ENCODE measurements at places on chromosomes 2 and 18.

DNA sequence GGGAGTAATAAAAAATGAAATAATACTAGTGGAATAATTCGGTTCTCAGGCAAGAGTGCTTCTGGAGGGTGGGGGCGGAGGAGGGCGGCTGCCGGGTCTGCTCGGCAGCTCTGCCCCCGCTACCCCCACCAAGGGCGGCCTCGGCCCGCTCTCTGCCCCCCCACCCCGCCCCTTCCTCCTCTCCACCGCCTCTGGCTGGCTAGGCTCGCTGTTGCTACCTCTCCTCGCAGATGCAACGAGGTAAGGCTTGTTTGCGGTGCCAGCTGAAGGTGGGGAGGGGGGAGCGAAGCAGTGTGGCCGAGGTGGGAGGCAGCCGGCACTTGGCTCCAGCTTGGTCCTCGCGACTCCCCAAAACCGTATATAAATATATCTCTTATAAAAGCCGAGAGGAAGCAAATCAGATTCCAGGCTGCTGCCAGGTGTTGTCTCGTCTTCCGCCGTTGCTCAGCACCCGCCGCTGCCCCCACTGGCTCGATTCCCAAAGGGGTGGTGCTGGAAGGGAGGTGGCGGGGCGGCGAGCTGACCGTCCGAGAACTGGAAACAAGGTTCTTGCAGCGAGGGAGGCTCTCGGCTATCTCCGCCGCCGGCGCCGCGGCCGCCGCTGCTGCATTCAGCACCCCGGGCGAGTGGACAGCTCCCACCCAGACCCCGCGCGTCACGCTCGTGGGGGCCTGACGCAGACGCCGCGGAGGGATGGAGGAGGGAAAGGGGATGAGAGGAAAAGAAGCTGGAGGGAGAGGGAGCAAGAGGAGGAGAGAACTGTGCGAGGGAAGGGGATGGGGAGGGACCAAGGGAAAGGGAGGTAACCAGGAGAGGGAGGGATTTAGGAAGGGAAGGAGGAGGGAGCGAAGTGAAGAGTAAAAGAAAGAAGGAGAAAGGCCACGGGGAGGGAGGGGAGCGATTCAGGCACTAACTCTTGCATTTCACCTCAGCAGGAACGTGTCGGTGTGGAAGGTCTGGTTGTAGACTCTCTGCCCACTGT is at the start of gene MARCHF4:
Gene MARCHF4 (minus strand): TSS at position 763 of the 982 bp plus-strand sequence. CDS start 2,223 bp downstream, outside the sequence.
- peak; percentile 52 for DNase-seq

DNA sequence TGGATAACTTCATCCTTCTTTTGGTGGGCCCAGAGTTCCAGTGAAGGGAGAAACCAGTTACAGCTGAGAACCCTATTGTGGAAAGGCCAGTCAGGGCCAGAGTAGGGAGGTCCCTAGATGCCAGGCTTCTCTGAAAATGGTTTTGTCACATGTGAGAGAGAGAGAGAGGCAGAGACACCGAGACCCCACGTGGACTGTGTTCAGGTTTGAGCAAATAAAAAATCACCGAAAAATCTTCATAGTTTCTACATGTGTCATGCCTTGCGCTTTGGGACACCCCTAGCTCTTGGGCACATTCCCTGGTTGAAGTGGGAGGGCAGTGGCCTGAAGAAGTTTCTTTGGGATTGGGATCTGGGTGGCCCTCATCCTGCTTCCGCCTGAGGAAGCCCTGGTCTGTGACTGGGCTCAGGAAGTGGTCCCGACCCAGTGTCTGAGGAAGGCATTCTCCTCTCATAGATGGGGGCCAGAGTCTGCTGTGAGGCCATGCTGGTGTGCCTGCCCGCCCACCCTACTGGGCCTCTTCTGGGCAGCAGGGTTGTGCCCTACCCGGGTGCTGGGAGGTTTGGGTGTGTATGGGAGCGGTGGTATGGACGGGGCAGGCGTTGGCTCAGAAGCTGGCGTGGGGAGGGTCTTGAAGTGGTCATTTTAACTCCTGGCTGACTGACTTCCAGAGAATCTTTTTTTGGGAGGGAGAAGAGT is 16.1 kb downstream of the NCK2 start:
- DNase-seq, result no peak

DNA sequence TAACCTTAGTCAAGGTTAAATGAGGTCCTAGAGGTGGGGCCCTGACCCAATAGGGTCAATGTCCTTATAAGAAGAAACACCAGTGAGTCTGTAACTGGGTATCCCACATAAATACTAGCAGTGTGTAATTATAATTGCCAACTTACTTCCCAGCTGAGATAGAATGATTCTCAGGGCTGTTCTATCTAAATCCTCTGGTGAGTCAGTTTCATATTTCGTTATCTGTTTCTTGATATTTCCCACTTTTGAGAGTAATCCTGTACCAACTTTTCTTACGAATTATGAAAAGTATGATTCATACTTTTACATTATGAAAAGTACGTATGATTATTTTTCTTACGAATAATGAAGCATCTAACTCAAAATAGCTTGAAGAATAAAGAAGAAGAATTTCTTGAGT is 546.8 kb upstream of the NETO1 start:
- no peak for DNase-seq

GRCh38 chr2:65595630-65596029 is 163.2 kb upstream of the SPRED2 start:
- no peak for DNase-seq

GRCh38 chr2:144217853-144218633 is 301.9 kb downstream of the ZEB2 start:
- DNase-seq, result peak; percentile 68

GRCh38 chr2:9797086-9797485 is 46.2 kb upstream of the TAF1B start:
- no peak for DNase-seq

DNA sequence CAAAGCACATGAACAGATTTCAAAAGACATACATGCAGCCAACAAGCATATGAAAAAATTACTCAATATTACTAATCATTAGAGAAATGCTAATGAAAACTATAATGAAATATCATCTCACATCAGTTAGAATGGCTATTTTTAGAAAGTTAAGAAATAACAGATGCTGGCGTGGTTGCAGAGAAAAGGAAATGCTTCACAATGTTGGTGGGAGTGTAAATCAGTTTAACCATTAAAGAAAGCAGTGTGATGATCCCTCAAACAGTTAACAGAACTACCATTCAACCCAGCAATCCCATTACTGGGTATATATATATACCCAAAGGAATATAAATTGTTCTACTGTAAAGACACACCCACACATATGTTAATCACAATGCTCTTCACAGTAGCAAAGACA is 117.7 kb upstream of the SETBP1 start:
- no peak for DNase-seq

DNA sequence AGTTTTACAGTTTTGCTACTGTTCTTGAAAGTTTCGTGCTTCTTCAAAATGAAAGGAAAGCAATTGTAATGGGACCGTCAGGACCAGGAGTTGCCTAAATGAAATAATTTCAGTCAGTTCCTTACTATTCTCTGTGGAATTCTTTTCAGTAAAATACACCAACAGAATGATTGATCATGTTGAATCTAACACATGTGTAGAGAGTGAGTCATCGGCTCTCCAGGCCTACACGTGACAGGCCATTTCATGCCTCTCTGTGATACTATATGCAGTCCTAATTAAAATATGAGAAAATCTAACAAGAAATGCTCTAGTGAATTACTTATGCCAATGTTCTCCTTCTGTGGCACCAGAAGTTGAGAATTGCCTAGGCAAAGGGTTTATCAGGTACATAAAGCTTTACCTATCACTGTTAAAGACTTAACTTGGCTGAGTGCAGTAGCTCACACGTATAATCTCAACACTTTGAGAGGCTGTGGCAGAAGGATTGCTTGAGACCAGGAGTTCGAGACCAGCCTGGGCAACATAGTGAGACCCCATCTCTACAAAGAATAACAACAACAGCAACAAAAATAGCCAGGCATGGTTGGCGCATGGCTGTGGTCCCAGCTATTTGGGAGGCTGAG is 199.4 kb downstream of the LRRTM1 start:
- no peak for DNase-seq

- no peak for DNase-seq
These were observed 166.2 kb downstream of the CDCA7 start for GRCh38 chr2:173520918-173521317.

GRCh38 chr2:183493040-183493439 is 368.8 kb downstream of the NUP35 start:
- DNase-seq, result no peak

- no peak for DNase-seq
These were observed 440.1 kb downstream of the MTX2 start for GRCh38 chr2:176709149-176709951.

DNA sequence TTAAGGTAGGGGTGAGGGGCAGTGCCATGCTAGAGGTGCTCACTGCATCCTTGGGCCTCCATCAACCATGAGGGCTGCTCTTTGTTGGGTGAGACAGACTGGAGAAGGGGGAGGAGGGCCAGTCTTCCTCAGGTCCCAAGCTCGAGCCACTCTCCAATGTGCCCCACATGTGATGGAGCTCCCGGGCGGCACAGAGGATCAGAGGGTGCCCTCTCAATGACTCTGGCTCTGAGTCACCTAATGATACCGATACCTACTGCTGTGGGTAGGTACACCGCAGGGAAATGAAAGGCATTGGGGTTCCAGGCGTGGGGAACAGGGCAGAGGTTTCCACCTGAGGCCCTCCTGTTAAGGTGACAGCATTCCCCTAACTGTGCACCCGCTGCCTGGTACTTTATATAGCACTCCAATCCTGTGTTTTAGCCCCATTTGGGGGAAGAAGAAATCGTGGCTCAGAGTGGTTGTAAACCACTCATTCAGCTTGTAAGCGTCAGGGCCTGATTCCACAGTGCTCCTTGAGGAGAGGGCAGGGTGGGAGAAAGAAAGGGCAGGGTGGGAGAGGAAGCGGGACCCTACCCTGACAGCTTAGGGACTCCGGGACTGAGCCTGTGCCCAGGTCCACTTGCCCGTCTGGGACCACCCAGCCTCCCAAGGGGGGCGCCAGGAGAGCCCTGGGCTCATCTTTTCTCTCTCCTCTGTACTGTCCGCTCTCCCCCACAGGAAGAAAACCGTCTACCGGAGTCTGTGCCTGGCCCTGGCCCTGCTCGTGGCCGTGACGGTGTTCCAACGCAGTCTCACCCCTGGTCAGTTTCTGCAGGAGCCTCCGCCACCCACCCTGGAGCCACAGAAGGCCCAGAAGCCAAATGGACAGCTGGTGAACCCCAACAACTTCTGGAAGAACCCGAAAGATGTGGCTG is 1.8 kb downstream of the B3GNT7 start:
- DNase-seq, result no peak

- no peak for DNase-seq
These were observed 1133.6 kb downstream of the RPIA start for GRCh38 chr2:89825034-89825433.

- no peak for DNase-seq
These were observed 7.9 kb downstream of the MAP3K2 start for GRCh38 chr2:127379712-127380355.

DNA sequence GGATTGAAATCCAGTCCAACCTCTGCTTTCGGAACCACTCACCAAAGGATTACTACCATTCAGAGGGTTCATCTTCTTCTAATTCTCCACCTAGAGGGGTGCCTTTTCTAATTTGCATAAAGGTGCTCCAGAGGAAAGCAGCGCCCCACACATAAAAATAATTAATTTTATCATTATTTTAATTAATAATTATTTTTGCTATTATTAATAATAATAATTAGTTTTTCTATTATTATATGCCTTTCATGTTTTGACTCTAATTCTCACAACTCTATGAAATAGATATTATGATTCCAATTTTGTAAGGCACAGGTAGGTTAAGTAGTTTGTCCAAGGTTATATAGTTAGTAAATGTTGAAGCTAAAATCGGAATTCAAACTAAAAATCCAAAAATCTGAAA is 51.9 kb downstream of the UNC80 start:
- DNase-seq, result no peak

DNA sequence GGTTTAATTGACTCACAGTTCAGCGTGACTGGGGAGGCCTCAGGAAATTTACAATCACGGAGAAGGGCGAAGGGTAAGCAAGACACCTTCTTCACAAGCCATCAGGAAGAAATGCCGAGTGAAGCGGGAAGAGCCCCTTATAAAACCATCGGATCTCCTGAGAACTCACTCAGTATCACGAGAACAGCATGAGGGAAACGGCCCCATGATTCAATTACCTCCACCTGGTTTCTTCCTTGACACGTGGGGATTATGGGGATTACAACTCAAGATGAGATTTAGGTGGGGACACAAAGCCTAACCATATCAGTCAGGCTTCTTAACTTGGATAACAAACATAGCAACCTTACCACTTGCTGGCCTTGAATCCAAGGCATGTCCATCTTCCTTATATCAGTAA is 289.0 kb upstream of the STON1 start:
- DNase-seq, result no peak

DNA sequence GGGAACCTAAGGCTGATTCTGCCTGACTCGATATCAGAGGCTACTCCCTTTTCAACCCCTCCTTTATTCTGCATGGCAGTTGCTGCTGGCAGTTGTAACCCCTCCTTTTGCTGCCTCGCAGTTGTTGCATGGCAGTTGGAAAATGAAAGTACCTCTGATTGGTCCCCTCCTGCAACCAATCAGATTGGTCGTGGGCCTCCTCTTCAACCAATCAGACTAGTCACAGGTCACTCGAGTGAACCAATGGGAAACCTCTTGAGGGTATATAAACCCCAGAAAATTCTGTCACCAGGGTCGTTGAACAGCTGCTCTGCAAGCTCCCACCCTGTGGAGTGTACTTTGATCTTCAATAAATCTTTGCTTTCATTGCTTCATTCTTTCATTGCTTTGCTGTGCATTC is 294.3 kb upstream of the SLC8A1 start:
- DNase-seq, result no peak

DNA sequence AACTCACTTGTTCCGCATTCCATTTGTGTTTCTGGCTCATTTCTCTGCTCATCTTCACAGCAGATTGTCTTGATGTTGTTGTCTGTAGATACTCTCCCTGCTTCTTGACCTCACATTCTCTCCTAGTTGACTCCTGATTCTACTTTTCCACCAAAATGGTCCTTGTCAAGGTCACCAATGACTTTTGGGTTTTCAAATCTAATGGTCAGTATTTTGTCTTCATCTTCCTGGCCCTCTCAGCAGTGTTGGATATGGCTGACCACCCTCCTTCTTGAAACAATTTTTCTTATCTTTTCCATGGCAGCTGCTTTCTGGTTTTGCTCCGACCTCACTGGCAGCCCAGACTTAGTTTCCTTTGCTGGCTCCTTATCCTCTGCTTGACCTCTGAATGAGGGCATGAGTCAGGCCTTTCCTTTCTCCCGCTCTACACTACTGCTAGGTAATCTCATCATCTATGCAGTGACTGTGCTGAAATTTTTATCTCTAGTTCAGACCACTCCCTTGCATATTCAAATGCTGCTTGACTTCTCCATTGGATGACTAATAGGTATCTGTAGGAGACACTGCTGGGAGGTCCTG is 386.6 kb upstream of the SPRED2 start:
- DNase-seq, result no peak

DNA sequence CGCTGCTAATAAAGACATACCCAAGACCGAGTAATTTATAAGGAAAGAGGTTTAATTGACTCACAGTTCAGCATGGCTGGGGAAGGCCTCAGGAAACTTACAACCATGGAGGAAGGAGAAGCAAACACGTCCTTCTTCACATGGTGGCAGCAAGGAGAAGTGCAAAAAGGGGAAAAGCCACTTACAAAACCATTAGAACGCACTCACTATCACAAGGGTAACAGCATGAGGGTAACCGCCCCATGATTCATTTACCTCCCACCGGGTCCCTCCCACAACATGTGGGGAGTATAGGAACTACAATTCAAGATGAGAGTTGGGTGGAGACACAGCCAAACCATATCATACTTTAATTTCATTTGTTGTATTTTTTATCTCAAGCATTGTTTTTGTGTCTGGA is 67.5 kb downstream of the ATP9B start:
- no peak for DNase-seq
